Left colon (tissue), 2 donors: ENCODE measurements at places on chromosomes 11 and 22.

DNA sequence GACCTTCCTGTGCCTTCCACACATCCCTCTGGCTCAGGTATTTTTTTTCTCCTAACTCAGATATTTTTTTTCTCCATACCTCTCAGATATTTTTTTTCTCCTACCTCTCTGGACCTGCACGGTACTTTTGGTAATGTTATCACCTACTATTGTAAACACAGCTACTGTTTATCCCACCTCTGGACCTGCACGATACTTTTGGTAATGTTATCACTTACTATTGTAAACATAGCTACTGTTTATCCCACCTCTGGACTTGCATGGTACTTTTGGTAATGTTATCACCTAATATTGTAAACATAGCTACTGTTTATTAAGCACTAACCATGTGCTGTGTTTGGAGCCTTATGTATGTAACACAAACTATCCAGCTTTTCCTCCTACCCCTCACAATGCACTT lies 12.1 kb upstream of the UPB1 start:
- DNase-seq: no peak

GRCh38 chr11:38718049-38718448 lies 2120.0 kb upstream of the RAG2 start:
- DNase-seq: no peak

- DNase-seq: peak; percentile 59
These were observed 639 bp downstream of the INCENP start for GRCh38 chr11:62124186-62125113.

DNA sequence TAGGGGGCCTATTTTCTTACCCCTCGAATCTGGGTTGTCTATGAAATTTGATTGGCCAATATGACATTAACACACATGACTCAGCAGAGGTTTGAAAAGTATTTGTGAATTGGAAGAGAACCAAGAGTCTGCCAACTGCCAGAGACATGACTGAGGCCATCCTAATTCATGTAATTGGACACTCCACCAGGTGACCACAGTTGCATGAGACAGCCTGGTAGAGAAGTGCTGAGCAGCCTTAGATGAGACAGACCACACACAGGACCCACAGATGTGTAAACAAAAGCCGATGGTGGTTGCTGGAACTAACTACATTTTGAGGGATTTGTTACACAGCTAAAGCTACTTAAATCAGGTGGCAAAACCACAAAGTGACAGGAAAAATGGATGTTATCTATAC lies 855 bp upstream of the MS4A5 start:
- no peak for DNase-seq

DNA sequence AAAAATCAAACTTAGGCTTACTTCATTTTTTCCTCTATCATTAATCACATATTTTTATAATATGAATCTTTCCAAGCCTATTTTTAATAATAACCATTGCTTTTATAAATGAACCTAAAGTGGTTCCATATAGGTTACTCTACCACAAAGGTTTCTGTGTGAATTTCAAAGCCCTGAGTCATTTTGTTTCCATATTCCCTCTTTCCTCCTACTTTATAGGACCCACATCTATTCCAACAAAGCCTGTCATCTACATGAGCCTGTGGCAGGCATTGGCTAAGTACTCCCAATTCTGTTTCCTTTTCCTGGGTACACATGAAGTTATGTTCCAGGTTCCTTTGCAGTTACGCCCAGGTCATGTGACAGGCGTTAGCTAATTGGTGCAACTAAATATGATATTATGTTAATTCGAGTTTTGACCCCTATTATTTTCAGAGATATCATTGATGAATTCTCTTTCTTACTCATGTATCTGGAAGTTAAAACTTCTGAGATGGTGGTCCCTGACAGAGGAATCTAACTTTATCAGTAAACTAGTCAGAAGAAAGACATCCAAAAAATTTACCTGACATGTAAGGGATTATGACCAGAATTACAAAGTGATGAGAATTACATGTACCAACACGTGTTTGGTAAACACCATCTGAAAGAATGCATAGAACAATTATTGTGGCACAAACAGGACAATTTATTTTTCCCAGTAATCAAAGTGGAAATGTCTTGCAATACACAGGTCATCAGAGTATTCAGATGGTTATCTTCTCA lies 1264.0 kb upstream of the CNTN5 start:
- DNase-seq: no peak

DNA sequence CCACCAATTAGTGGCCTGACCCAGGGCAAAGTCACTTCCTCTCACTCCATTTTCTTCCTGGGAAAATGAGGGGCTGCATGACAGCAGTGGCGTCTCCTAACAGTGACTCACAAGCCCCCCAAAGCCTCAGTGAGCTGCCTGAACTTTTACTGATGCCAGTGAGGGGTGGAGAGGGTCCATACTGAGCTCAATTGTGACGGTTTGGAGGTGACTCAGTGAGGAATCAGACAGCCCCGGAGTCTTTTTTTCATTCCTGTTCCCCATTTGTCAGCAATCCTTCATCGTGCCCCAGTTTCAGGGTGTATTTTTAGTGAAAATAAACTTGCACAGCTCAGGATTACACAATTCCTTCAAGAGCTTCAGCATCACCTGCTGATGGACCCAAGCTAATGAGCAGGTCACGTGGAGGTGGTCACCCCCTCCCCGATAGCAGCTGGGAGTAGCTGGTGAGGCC lies 30.1 kb upstream of the RASD2 start:
- no peak for DNase-seq

GRCh38 chr11:14218728-14219127 lies 140.3 kb downstream of the RRAS2 start:
- DNase-seq: no peak
